Stimulated activated CD4-positive, alpha-beta T cell treated with anti-CD3 and anti-CD28 coated beads, Interleukin-4, amount 100 ng/mL, for 1 hour (primary cell): ENCODE measurements at places on chromosomes 13 and 19.
A peak's percentile ranks its signal among the peaks of the same experiment; 100 is the strongest.

- no peak for DNase-seq
Measured at GRCh38 chr13:20828539-20829364, 55.0 kb upstream of the EEF1AKMT1 start.

GRCh38 chr19:310781-311496 lies 19.7 kb upstream of the PLPP2 start:
- DNase-seq = no peak

- no peak for DNase-seq
Measured at GRCh38 chr13:35714588-35715377, 238.3 kb upstream of the MAB21L1 start.

DNA sequence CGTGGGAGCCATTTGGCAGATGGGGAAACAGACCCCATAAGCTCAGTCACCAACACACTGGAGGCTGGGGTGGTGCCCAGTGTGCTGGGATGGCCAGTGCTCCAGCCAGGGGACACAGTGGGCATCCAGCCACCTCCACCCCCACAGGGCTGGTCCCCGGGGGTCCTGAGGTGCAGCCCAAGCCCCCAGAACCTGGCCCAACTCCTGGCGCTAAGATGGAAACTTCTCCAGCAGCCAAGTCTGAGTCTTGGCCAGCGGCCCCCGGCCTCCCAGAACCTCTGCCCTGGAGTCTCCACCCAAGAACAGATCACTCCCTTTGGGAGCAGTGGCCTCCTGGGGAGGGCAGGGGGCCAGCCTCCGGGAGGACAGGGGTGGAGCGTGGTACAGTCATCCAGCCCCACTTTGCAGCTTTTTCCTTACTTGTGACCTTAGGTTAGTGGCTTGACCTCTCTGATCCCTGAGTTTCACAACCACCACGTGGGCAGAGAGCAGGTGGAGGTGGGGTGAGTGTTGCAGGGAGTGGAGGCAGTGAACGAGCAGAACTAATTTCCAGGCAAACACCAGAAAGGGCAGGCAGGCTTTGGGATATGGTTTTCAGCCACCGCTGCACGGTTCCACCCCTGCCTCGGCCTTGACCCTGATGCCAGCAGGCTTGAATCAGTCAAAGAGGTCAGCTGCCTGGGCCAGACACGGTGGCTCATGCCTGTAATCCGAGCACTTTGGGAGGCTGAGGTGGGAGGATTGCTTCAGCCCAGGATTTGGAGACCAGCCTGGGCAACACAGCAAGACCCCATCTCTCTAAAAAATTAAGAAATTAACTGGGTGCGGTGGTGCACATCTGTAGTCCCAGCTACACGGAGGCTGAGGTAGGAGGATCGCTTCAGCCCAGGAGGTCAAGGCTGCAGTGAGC lies 4.3 kb upstream of the NRTN start:
- DNase-seq = no peak

- no peak for DNase-seq
Measured at GRCh38 chr19:13015361-13016223, 20.3 kb downstream of the NFIX start.

DNA sequence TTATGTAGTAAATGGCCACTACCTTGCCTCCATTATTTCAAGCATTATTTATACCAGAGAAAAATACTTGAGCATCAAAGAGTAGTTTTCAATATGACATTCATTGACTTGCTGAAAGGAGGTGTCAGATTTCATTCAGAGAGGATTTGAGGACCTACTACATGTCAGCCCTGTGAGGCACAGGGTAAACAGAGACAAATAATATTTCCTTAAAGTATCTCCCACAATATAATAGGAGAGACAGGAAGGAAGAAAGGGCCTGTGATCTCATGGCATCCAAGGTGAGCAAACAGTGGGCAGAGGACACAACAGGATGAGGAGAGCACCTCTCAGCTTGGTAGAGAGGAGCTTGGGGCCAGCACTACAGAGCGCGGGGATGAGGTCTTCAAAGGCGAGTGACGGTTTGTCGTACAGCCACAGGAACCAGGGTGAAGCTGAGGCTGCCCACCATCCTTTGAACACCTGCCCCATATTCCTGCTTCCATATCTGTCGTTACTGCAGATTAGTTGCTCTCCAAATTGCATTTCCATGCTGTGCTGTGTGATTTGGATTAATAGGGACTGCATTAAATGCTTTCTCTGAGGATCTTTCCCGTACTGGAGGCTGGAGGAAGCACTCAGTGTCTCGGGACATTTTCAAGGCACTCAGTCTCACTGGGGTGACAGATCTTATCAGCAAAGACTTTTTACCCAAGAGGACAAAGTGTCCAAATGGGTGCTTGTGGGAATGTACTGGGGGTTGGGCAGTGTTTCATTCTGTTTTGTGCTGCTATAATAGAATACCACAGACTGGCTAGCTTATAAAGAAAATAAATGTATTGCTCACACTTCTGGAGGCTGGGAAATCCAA lies 59.2 kb downstream of the GJA3 start:
- no peak for DNase-seq

DNA sequence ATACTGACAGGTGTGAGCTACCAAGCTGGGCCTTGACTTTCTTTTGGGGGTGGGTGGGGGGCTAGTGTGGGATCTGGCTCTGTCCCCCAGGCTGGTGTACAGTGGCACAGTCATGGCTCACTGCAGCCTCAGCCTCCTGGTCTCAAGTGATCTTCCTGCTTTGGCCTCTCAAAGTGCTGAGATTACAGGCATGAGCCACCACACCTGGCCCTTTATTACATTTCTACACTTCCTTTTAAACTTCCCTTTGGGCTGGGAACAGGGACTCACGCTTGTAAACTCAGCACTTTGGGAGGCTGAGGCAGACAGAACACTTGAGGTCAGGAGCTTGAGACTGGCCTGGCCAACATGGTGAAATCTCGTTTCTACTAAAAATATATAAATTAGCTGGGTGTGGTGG lies 12.0 kb downstream of the FTL start:
- no peak for DNase-seq

DNA sequence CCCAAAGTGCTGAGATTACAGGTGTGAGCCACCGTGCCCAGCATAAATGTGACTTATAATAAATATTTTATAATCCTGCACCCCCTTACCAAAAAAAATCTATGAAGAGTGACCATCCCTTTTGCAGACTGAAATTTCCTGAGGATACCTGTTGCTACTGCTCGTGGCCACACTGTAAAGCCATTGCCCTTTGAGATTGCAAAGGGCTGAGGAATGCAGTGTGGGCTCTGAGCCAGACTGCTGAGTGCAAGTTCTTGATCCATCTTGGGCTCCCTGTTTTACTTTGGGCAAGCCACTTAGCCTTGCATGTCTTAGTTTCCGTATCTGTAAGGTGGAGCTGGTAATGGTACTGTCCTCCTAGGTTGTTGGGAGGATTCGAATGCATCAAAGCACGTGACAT lies 23.4 kb downstream of the SIPA1L3 start:
- no peak for DNase-seq

- no peak for DNase-seq
Measured at GRCh38 chr19:7909471-7910067, 5.1 kb upstream of the TGFBR3L start.

DNA sequence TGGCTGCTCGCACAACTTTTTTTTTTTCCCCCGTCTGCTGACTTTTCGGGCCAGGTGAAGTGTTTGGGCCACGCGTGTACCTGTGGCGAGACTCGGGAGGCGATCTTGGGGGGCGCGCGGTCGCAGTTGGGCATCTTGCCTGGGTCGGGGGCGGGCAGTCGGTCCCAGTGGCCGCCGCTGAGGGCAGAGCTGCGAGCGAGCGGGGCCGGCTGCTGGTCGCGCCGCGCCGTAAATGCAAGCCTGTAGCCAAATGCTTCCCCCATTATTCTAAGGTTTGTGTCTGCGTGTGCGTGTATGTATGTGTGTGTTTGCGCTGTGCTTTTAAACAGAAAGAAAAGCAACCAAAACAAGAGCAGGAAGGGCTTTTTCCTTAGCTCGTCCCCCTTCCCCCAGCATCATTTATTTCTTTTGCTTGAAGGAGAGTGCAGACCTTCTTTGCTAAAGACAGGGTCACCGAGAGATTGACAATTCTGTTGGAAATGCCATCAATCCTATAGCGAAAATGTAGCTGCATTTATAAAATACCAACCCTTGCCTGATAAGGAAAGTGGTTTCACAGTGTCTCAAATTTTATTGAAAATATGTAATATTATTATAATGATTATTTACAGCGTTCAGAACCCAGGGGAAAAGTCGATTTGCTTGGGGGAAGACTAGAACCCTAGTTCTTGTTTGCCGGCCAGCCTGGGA lies 143.2 kb upstream of the ZNF536 start:
- DNase-seq = no peak

GRCh38 chr13:21671620-21672286 lies 880 bp downstream of the FGF9 start:
- DNase-seq = no peak

DNA sequence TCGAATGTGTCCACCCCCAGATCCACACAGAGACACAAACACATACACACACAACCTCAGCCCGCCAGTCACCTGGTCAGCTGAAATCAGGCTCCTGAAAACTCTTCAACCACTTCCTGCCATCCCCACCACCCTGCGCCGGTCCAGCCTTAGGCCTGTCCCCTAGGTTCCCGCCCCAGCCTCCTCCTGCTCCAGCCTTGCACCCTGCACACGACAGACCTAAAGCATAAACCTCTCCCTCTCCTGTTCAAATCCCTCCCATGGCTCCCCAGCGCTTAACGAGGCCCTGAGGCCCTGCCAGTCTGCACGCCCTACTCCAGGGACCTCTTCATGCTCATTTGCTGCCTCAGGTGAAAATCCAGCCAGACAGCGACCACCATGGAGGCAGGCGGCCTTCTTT lies 7.1 kb downstream of the PNMA8B start:
- no peak for DNase-seq

DNA sequence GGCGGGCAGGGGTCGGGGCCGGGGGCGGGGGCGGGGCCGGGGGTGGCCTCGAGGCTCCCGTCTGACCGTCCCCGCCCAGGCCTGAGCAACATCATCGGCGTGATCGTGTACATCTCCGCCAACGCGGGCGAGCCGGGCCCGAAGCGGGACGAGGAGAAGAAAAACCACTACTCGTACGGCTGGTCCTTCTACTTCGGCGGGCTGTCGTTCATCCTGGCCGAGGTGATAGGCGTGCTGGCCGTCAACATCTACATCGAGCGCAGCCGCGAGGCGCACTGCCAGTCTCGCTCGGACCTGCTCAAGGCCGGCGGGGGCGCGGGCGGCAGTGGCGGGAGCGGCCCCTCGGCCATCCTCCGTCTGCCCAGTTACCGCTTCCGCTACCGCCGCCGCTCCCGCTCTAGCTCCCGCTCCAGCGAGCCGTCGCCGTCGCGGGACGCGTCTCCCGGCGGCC lies 9.4 kb upstream of the CACNG6 start:
- DNase-seq = no peak

DNA sequence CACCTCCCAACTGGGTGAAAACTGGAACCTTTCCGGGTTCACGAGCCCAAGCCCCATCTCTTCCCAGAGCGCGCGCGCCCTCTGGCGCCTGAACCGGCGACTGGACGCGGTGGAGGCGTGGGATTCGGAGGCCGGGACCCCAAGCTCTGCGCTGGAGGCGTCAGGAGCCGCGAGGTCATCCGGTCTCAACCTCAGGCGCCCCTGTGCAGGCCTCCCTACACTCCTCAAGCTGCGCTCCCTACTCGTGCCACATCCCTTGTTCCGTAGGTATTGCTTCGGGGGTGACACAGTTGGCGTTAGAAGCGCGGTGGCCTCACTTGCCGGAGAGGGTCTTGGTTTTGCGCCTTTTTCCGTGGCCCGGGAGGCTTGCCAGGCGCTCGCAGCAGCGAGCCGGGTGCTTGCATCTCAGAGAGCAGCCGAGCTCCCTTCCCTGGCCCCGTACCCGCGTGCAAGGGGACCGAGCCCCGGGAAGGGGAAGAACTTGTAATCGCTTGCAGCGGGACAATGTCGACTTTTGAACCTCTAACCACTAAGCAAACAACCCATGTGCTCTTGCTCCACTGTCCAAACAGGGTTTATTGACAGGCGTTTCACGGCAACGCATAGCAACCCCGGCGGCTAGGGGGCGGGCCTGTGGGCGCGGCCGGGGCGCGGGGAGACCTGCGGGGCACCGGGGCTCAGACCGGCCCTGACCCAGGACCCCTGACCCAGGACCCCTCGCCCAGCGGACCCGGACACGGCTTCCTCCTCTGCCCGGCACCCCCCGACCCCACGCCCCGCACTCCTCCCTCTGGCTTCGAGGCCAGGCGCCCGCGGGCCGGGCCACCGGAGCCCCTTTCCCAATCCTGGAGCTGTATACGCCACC lies 8.5 kb downstream of the CDX2 start:
- no peak for DNase-seq

DNA sequence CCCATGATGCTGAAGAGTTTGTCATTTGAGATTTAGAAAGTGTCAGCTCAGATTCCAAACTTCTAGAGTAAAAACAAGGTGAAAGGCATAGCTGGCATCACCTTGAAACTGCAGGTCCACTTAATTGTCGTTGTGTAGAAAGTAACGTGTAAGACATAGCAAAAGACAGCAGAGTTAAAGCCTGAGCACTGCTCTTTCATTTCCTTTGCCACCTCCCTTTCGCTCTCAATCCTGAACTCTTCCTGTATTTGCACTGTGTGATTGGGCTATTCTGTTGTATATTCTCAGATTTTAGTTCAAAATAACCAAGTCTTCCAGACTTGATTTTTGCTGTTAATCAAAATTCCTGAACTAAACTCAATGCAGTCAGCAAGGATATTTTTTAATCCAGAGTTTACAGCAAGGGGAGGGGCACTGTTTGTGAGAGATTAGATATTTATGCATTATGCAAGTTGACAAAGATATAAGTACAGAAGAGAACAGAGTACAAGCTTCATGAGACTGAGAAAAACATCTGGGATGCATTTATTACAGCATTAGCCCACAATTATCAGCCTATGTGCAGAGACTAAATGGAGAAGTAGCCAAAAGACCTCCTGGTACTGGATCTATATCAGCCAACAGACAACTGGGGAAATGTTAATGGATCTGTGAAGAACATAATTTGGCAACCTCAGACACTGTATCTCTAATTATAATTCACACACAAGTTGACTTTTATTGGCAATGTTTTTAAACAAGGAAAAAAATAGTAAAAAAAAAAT lies 328.6 kb downstream of the SUCLA2 start:
- no peak for DNase-seq

DNA sequence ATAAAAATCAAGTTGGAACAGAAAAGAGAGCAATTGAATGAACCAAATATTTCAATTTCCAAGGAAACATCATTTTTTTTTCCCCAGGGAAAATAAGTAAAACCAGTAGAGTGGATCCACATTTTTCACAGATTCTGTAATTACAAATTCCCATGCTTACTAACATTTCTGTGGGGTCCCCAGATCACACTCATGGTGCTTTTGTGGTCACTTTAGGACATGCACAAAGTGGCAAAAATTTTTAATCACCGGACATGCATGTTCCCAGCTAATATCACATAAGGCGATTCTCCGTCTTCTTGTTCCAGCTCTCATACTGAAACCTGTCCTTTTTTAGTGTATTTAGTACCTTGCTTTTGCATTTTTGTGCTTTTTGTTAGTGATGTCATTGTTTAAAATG lies 748.2 kb upstream of the SLITRK1 start:
- no peak for DNase-seq

DNA sequence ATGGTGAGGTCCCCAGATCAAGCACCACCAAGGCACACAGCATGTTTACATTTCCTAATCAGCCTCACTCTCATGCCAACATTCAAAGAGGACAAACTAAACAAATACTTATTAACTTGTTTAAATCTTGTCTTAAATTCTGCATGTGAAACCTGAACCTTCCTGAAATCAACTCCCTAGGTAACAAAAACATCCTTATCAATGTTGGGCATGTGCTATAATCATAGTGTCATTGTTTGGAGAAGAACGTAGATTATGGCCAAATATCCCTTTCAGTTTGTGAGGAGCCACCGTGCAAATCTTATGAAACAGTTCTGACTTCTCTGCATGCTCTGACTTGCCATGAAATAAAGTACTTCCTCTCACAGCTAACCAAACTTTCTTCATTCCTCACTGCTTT lies 123.8 kb downstream of the NDFIP2 start:
- DNase-seq = no peak

- DNase-seq = peak; percentile 77
Measured at GRCh38 chr19:40605216-40605971, 4.2 kb downstream of the LTBP4 start.
